ENCODE measurements at places on chromosomes 5 and 9. TPM values are rescaled to one million over a fixed set of nuclear protein-coding genes. Genes with fewer than 3 reads are reported as not detected.

ADAM19 gene
- total RNA-seq = 35.1 TPM

GPX3 gene
- 2.3 TPM for total RNA-seq

C5orf52 gene
- total RNA-seq = not detected

PCDHGA3 gene
- total RNA-seq = 0.15 TPM

SELENOP gene
- total RNA-seq = 2.7 TPM

MAPK9 gene
- 30.5 TPM for total RNA-seq

MAST4 gene
- total RNA-seq = 24.0 TPM

PHF24 gene
- total RNA-seq = not detected

PTGER4 gene
- total RNA-seq = 56.5 TPM

SPINK7 gene
- not detected for total RNA-seq

PCDHGC5 gene
- total RNA-seq = not detected

ERCC8 gene
- 16.7 TPM for total RNA-seq

All from epithelial cell of umbilical artery (primary cell).